Glutamatergic neuron (in vitro differentiated cells): ENCODE measurements at places on chromosomes 5 and 9. TPM values are rescaled to one million over a fixed set of nuclear protein-coding genes. Genes with fewer than 3 reads are reported as not detected.

- DNase-seq = no peak
Measured at GRCh38 chr9:12973710-12974109, 198.9 kb downstream of the LURAP1L start.

- no peak for DNase-seq
Measured at GRCh38 chr5:79263290-79263689, 27.4 kb downstream of the JMY start.

GRCh38 chr5:126007841-126008240 is 415.4 kb upstream of the GRAMD2B start:
- no peak for DNase-seq

- DNase-seq = no peak
Measured at GRCh38 chr5:9553561-9553960, 7.7 kb upstream of the SEMA5A start.

DNA sequence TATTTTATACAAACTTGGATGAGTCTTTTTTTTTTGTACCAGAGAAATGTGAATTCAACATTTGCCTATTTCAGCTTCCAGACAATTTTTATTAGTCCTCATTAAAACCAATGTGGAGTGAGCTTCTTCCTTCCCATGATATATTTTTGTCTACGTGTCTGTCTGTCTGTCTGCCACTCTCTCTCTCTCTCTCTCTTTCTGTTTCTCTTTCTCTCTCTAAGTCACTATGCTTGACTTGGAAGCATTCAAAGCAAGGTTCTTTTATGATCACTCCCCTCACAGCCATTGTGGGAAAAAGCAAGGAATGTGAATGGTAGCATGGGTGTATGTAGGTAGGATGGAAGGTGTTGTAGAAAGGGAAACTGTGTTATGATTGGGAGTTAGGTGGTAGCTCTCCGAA is 80.2 kb downstream of the SNCAIP start:
- no peak for DNase-seq

DNA sequence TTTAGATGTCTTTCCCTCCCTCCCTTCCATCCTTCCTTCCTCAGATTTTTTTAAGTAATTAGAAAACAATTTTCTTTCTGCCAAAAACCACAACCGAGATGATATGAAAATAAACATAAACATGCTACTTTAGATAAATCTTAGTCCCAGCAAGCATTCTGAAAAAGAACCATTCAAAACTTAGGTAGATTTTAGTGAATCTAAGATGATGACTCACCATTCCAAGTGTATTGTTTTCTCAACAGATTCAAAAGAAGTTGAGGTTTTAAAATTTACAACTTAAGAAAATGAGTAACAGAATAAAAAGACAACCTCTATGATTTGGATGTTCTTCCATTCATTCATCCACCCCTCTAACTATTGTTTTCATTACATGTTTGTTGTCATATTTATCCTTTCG is 465.1 kb downstream of the PDE4D start:
- no peak for DNase-seq

DNA sequence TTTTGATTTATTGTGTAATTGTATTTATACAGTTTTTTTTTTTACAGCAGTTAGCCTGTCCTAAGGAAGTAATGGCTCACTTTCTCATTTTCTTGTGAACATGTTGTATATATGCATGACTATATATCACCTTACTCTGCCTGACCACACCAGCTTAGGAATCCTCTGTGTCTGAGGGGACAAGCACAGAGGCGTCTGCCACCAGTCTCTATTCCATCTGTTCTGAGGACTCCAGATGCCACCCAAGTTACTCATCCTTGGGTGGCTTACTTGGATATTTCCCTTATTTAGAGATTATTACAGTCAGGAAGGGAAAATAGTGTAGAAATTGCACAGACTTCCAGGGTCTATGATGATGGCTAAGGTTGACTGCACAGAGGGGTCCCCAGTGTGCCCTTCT is 256.3 kb upstream of the C9orf72 start:
- DNase-seq = no peak

TRPM6 gene
- 1.7 TPM for total RNA-seq
